Frontal cortex (tissue), 4 donors: ENCODE measurements at places on chromosomes 16 and 17. TPM values are rescaled to one million over a fixed set of nuclear protein-coding genes. Genes with fewer than 3 reads are reported as not detected.

SLC2A4 gene
- under 0.01 TPM for total RNA-seq

DNA sequence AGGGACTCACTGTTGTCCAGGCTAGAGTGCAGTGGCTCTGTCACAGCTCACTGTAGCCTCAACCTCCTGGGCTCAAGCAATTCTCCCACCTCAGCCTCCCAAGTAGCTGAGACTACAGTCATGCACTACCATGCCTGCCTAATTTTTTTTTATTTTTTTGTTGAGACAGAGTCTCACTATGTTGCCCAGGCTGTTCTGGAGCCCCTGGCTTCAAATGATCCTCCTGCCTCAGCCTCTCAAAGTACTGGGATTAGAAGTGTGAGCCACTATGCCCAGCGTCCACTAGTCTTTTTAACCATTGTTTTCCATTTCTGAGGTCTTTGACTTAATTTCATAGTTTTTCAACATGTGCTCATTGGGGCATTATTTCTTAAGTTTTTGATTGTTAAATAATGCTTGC is 13.5 kb downstream of the NSRP1 start:
- no peak for DNase-seq

DNA sequence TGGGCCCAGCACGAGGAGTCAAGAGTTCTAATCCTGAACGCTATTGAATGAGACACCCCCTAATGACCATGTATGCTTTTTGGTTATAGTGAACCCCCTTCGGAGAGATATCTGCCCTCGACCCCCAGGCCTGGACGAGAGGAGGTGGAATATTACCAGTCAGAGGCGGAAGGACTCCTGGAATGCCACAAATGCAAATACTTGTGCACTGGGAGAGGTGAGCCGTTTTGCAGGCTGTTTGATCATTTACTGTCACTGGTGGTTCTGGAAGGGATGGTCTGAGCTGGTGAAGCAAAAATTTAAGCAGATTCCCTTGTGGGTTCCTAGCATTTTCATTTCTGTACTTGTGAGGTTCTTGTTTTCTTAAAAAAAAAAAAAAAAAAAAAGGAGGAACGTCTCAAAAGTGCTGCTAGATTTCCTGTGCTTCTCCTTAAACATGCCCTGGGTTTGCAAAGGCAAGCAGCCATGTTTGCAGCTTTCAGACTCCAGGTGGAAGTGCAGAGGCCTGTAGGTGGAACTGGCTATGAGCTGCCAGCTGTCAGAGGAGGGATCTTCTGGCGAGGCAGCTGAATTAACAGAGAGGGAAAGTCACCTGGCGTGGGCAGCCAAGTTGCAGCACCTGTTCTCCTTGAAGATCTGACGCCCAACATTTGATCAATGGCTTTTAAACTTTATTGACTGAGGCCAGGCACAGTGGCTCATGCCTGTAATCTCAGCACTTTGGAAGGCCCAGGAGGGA is 3.5 kb downstream of the MARVELD3 start:
- no peak for DNase-seq

- DNase-seq, result no peak
Measured at GRCh38 chr16:87047221-87048037, 269.8 kb downstream of the C16orf95 start.
